Colonic mucosa (tissue), 4 donors: ENCODE measurements at places on chromosomes 5 and 9. TPM values are rescaled to one million over a fixed set of nuclear protein-coding genes. Genes with fewer than 3 reads are reported as not detected.

- no peaks in the 10 kb centered on the region for H3K36me3 ChIP-seq
- H3K4me1 ChIP-seq: no peaks in the 10 kb centered on the region
- no peak overlapping the region for H3K4me3 ChIP-seq
These were observed 218.4 kb upstream of the MAST4 start for GRCh38 chr5:66377747-66378146.

Gene SLC36A3
- not detected for total RNA-seq

Gene CLIC3
- 3.6 TPM for total RNA-seq

DNA sequence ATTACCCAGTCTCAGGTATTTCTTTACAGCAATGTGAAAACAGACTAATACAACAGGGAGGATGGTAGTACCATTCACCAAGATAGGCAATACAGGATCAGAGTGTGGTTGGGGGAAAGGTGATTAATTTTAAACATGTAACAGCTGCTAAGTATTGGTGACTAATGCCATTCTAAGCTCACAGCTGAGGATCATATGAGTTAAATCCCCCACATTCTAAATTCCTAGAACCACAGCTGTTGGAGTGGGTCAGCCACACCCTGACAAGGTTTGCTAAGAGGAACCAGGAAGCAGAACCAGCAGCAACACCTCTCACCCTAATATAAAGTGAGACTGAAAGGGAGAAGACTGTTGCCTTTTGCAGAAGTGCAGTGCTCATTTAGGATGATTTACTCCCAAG, 24.8 kb downstream of the HSPB3 start:
- H3K4me3 ChIP-seq: no peak overlapping the region
- no peak overlapping the region for H3K27ac ChIP-seq
- DNase-seq: no peak
- no peaks in the 10 kb centered on the region for H3K27me3 ChIP-seq

GRCh38 chr5:172872997-172873491, 39.0 kb downstream of the ERGIC1 start:
- H3K27ac ChIP-seq: peak overlapping the region; percentile 60
- peaks cover 6% of the 10 kb centered on the region for H3K4me1 ChIP-seq
- no peaks in the 10 kb centered on the region for H3K27me3 ChIP-seq
- no peak for DNase-seq
- no peak overlapping the region for H3K4me3 ChIP-seq
- H3K36me3 ChIP-seq: no peaks in the 10 kb centered on the region
